NCI-H345 (cell line): ENCODE measurements at places on chromosomes 4 and X.
A peak's percentile ranks its signal among the peaks of the same experiment; 100 is the strongest.

- DNase-seq: no peak
Measured at GRCh38 chr4:17329046-17329445, 182.8 kb downstream of the QDPR start.

- DNase-seq: no peak
Measured at GRCh38 chr4:41106081-41106480, 108.3 kb downstream of the APBB2 start.

GRCh38 chrX:123562342-123563146, 170.3 kb downstream of the THOC2 start:
- no peak for DNase-seq

GRCh38 chr4:152118819-152119553, 358.2 kb upstream of the GATB start:
- DNase-seq: no peak

DNA sequence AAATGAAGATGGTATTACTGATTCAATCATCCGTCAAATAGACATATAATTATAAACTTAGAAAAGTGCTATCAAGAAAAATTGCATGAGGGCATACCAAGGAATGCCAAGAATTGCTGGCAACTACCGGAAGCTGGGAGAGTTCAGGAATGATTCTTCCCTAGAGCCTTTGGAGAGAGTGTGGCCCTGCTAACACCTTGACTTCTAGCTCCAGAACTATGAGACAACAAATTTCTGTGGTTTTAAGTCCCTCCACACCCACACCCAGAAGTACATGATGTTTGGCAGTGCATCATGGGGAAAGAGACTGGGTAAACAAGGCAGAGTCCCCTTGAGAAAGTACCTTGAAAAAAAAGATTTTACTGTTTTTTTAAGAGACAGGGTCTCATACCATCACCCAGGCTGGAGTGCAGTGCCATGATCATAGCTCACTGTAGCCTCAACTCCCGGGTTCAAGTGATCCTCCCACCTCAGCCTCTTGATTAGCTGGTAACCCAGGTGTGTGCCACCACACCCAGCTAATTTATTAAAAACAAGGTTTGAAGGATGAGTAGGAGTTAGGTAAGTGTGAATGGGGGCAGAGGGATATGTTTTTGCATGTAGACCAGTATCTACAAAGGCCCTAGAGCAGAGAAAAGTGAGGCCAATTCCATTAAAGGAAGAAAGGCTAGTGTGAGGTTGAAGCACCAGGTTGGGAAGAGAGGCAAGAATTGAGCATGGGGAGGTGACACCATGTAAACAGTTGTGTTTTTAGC, 53.1 kb downstream of the GSX2 start:
- no peak for DNase-seq

- DNase-seq: peak; percentile 13
Measured at GRCh38 chr4:68375667-68376559, 26.0 kb upstream of the YTHDC1 start.

- DNase-seq: no peak
Measured at GRCh38 chr4:26337612-26338011, 16.8 kb downstream of the RBPJ start.
